Nephron progenitor cell (in vitro differentiated cells): ENCODE measurements at places on chromosomes 7 and 10.

DNA sequence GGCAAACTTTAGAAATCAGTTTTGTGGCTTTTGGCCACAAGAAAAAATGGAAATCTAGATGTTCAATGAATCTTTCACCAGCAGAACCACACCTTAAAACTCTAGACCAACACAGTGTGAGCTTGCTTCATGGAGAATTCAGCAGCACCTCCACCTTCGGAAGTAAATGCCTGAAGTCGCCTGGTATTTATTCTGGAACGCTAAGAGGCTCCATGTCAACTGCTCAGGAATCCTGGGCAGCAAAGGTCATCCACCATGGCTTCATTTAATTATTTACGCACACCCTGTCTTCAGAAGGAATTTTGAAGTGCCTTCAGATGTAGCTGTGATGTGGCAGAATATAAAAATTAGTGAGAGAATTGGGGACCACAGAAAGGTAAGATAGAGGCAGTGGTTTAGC is 167.7 kb downstream of the GFRA1 start:
- no peak for DNase-seq

DNA sequence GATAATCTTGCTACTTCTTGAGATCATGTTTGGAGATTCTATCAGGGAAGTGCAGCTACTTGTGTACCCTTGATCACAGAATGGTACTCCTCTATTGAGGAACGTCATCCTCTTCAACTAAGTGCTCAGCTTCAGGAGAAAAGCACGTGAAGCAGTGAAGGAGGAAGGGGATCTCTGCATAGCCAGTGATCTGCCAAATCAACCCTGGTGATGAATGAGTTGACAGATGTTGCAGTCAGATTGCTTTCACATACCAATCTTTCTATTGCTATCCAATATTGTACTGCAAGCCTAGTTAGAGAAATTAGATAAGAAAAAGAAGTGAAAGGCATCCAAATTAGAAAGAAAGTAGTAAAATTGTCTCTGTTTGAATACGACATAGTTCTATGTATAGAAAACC is 309.4 kb downstream of the TWIST1 start:
- DNase-seq: no peak

DNA sequence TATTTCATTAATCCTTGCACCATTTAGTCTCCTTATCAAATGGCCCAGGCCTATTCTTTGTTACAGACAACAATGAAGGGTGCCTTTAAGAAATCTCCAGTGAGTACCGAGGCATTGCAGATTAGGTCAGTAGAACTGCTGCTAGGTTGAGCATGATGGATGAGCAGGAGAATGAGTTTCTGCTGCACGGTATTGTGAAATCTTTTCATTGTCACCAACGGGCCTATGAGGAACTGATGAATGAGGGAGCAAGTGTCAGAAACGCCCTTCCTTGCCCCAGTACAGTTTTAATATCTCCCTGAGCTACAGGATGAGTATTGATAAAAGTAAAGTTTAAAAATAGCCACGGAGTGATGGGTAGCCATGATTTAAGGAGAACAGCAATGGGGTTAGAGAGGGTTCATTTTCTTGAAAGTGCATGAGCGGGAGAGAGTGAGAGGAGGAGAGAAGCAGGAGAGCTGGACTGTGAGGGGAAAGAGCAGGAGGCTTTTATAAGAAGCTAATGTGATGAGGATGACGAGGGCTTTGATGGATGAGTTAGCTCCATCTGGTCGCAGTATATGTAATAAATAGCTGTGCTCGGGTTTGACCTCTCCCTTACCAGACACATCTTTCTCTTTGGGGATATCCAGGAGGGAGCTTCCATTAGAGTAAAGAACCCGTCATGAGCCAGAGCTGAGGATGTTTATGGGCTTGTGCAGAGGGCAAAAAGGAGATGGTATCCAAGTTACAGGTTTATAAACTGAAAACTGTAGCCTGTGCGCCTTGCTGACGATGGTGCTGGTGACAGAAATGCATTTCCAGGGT is 526.1 kb downstream of the LRMDA start:
- DNase-seq: no peak

DNA sequence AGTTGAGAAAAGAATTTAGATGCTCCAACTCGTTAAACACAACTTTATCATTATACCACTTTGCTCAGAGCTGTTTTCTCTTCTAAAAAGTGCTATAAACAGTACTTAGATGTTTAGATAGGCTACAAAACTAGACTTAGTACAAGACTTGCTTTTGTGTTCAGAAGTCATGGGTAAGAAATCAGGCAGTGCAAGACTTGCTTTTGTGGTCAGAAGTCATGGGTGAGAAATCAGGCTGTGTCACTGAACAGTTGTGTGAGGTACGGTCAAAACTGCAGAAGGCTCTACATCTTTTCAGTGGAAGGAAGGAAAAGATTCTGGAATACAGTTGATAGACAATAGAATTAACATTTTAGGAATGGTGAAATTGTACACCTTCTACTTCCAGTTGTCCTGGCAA is 239.7 kb downstream of the DNAJB9 start:
- no peak for DNase-seq

GRCh38 chr10:1475771-1476454 is 261.4 kb downstream of the ADARB2 start:
- no peak for DNase-seq

DNA sequence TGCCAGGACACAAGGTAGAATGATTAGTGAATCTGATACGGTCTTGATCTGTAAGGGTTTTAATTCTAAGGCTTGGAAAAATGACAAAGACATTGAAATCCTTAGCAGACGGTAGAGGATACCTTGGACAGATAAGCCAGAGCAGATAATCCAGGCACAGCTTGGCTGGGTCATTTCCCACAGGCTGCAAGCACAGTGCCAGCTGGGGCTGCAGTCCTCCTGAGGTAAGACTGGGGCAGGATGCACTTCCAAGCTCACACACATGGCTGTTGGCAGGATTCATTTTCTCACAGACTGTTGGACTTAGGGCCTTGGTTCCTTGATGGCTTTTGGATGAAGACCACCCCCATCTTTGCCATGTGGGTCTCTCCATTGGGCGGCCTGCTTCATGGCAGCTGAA is 63.2 kb upstream of the BMPER start:
- no peak for DNase-seq

DNA sequence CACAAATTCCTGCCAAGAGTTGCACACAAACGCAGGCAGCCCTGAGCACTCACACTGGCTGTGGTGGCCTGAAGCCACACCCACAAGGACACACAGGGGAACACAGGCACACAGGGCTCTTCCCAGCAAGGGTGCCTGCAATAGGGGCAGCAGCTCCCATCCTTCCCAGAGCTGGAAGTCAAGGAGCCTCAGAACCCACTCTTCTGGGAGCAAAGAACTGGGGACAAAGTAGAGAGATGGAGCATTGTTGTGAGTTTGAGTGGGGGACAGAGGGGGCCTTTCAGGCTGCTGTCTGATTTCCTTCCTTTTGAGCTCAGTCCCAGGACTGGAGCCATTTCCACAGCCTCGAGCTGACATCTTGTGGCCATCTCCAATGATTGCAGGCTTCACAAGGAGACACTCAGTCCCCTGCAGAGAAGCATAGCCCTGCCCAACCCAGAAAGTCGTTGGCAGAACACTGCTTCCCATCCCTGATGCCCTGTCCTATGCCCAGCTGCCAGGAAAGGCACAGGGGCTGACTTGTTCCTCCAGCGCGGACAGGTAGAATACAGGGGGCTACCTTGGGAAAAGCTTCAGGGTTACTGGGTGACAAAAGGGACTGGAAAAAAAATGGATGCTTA is 34.4 kb upstream of the SLF2 start:
- DNase-seq: peak; percentile 71

DNA sequence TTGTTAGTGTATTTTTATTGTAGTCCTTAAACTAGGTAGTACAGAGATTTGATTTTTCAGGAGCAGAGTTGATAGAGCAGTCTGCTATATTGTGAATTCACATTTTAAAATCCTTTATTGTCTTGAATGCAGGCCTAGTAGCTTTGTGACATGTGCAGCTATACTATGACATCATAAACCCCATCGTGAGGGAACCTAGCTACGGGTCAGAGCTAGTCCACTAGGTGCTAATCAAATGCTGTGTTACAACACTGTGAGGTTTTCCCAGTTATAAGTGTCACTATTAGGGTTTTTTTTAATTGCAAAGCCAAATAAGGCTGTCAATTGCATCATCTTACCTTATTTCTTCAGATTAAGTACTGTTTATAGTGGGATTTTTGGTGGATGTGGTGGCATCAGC is 40.7 kb downstream of the CREM start:
- DNase-seq: no peak

DNA sequence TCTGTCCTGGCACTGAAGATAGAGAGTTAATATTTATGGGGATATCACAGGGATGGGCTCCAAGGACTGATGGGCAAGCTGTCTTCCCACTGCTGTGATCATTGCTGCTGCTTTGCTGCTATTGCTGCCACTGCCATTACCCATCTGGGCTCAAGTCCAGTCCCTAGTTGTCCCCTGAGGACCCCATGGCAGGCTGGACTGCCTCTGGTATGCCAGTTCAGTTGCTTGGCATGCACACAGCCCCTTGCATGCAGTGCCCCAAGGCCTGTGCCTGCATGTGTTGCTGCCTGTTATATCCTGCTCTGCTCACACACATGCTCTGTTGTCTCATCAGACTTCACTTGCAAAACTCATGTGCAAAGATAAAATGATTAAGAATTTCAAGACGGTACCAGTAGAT is 109.5 kb downstream of the ADRA2A start:
- no peak for DNase-seq

- no peak for DNase-seq
Observed at GRCh38 chr7:88480271-88480670, 173.6 kb upstream of the STEAP4 start.

GRCh38 chr7:85478530-85478929 is 291.7 kb upstream of the SEMA3D start:
- no peak for DNase-seq

DNA sequence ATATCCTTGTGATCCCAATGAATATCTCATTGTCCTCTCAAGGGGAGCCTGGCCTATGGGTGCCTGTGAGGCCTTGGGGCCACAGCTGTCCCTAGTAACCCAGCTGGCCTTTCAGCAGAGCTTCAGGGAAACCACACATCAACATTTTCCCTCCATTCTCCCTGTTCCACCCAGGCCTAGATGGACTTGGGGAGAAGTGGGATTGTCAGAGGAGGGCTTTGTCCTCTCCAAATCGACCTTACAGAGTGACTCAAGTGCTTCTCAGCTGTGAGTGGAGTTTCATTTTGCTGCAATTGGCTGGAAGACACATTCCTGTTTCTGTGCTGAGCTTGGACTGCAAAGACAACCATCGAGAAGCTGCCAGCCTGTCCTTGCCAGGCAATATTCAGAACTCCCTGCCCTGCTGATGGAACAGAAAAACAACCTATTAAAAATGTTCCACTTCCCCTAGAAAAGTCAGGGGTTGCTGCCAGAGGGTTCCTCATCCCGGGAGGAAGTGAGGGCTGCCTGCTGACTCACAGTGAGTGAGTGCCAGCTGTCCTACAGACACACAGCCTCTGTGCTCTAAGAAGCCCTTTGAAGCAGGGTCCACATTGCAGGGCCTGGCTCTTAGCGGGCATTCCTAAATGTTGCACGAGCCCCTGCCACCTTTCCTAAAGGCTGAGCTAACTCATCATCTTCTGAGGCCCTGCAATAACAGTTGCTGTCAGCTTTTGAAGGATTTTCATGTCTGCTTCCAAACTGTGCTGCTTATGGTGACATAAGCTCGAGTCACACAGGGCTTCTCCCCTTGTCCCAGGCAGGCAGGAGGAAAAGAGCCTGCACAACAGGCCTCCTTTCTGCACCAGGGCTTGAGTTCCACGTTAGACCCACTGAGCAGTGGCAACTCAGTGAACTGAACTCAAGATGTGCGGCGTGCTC is 20.5 kb downstream of the STRA8 start:
- DNase-seq: no peak

DNA sequence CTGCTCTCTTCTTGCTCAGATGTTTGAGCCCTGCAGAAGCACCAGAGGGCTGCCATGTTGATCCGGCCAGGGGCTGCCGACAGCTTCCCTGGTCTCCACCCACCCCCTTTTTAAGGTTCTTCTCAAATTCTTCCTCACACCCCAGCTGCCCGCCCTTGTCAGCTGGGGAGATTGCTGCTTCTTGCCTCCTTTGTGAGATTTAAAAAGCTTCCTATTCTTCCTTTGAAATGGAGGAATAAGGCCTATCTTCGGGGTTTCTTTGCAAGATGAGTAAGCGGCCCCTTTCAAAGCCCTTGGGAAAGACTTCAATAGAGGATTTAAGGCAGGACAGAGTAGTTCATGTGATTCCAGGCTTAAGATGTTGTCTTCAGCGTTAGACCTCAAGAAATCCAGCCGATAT is 211.9 kb upstream of the SHH start:
- DNase-seq: no peak

DNA sequence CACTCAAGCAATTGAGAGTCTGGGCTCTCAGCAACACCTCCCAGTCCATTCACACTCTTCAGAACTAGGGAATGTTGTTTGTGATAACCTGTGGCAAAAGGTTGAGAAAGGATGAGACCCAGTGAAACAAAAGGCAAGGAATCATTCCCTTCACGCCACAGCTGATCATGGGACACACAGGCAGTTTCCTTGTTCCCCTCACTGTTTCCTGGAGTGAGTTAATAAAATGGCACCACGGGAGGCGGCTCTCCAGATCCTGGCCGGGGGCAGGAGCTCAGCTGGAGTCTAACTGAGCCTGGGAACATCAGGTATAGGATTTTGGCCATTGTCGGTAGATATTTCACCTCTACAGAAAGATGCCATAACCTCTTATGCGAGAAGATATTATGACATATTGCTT is 107.3 kb upstream of the FAM171A1 start:
- no peak for DNase-seq

DNA sequence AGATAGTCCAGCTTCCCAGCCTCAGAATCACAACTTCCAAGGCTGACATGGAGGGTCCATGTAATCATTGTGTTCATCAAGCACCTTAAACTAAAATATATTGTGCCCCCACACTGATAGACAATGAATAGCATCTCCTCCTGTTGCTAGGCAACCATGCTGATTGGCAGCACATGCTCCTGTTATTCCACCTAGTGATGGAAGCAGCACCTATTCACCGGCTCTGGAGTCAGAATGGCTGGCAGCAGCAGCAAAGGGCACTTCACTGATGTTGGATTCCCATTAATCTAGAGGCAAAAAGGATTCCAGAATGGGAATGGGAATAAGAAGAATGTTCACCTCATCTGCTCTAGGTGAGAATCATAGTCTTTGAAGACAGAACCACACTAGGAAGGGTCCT is 55.0 kb downstream of the RELN start:
- no peak for DNase-seq

DNA sequence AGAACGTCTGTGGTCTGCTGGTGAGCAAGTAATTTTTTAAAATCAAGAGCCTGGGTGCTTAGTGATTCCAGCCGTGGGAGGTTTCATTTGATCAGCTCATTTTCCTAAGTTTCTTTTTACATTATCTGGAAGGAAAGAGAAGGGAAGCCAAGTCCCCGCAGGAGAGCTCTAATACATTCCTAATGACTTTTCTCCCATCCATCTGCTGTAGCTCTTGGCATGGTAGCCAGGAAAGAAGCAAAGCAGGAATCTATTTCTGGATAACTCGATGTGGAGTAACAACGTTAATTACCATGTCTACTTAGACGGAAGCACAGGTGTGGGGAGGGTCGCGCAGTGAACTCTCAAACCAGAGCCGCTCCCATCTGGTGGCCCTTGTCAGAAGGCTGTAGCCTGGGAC is 121.9 kb downstream of the PAXIP1 start:
- no peak for DNase-seq

- no peak for DNase-seq
Observed at GRCh38 chr7:122984021-122984420, 11.5 kb downstream of the TAS2R16 start.

GRCh38 chr10:30116041-30116491 is 56.7 kb upstream of the JCAD start:
- DNase-seq: no peak

- no peak for DNase-seq
Observed at GRCh38 chr7:105021352-105021751, 7.3 kb downstream of the KMT2E start.
